Stimulated activated CD4-positive, alpha-beta T cell treated with anti-CD3 and anti-CD28 coated beads, Interleukin-15, amount 100 ng/mL, for 48 hours (primary cell): ENCODE measurements at places on chromosomes 16 and 17.

DNA sequence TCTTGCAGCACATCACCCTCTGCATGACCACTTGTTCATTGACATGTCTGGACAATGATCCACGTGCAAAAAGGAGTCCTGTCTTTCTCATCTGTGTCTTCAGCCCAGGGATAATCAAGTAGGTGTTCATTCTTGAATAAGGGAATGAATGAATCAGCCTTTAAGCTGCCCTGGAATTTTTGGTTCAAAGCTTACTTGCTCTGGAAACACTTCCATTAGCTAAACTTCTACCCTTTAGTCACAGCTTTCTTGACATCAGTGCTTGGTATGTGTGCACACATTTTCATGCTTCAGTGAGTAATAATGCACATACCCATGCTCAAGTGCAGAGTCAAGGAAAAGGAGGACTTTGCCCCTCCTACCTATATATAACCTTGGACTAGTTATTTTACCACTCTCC, 103.0 kb upstream of the CDH13 start:
- no peak for DNase-seq

GRCh38 chr16:23679986-23680336, 1.3 kb downstream of the PLK1 start:
- no peak for DNase-seq

- no peak for DNase-seq
Observed at GRCh38 chr17:7389924-7390910, 4.1 kb downstream of the PLSCR3 start.

DNA sequence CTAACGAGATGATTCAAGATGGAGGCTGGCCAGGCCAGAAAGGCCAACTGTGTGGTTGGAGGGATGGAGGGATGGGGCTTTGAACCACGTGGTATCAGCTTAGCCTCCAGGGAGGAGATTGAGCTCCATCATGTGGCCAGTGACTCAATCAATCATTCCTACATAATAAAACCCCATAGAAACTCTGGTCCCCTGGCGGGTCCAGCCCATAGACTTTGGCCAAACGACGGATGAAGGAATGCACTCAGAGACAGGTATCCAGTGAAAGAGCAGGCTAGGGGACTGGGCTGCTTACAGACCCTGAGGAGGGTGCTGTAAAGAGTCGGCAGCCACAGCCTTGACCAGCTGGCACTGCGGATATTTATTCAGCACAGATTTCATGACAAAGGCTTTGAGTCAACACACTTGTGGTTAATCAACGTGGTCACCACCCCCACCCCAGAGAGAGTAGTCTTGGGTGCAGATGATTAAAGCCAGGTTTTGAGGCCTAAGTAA, 308.7 kb upstream of the TNRC6C start:
- no peak for DNase-seq

DNA sequence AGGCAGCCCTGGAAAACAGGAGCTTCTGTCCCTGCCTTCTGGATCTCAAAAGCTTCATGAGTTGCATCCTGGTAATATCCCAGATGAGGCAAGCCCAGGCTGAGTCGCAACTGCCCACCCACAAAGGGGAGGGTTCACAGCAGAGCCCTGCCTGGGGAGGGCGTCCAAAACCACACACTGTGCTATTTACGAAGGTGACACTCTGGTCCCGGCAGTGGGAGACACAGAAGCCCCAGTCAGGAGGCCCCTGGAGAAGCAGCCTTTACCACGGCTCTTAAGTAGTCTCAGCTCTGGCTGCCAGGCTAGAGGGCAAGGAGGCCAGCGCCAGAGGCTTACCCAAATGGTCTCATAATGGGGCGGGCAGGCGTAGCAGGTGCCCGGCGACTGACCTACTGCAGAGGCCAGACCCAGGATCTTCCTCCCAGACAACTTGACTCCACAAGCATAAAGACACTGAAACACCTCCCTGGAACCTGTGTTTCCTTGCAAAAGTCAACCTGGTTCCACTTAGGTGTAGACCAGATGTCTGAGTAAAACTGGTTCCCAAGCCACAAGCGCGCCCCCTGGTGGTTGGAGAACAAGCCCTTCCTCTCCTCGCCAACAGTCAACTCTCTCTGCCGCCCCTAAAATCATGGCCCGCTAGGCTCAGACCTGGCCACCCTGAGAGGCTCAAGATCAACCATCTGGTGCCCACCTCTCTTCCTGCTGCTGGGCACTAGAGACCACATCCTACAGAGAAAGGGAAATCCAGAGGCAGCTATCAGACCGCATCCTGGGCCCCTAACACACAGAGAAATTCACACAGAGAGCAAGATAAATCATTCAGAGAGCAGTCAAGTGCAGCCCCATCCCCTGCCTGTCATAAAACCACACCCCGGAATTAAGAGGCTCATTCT, 5.2 kb downstream of the AXIN2 start:
- peak; percentile 80 for DNase-seq

DNA sequence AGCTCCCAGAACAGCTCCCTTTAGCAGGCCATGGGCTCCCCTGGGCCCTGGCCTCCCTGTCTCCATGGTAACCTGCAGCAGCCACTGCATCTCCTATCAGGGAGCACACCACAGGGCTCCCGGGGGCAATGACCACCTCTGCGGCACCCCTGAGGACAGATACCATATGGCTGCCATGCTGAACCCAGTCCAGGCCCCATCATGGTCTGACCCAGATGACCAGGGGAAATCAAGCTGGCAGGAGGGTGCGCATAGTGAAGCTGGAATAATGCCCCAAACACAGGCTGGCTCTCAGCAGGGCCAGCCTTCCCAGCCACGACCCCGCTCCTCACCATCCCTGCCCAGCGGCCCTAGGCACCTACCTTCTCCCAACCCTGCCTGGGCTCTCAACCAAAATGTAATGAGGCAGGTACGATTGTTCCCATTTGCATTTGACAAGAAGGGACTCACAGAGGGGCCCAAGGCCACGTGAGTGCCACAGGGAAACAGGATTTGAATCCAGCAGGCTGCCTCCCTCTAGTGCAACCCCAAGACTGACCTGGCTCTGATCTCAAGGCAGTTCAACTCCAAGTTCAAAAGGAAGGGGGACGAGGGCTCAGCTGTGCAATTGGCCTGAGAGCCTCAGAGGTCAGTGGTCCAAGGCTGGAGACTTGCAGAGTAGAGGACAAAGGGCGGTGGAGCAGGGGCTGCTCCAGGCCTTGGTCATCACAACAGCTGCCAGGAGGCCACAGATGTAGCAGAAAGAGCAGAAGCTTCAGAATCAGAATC, 2.4 kb downstream of the RUNDC3A start:
- DNase-seq = no peak

DNA sequence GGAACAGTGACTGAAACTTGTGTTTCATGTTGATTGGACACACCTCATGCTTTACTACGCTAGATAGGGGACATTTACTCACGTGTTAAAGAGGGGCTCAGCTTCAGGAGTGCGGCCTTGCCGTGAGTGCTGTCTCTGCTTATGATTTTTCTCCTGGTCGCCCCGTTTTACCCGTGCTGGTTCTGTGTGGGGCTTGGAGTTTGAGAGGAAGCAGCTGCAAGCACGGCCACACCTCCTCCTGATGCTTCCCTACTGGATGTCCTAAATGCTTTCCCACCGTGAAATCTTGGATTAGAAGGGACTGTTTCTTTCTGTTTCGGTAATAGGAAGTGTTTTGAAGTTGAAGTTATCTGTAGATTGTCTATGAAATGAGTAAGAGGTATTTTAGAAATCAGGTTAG, 54.0 kb upstream of the ZNF750 start:
- no peak for DNase-seq

DNA sequence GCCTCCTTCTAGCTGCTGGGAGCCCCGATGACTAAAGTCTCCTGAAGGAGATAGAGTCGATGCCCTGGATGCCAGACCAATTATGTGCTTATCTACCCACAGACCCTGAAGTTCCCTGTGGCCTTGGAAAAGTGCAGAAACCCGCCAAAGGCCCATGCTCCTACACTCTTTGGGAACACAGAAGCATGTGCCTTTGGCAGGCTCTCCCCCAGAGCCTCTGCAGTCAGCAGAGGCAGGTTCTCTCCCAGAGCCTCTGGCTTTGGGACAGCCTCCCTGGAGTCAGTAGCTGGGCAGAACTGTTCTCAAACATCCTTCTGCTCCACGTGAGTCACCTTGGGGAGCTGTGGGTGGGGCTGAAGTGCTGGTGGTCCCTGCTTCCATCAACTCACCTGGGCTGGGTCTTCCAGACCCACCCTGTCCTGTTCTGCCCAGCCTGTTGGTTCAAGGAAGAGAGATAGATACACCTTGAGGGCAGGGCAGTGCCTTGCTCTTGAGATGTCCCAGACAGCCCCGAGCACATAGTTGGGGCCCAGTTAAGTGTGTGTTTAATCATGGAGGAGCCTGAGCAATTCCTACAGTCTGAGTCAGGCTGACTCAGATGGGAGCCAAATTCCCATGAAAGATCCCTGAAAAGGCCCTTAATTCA, 3.2 kb upstream of the CDK5RAP3 start:
- DNase-seq = no peak

DNA sequence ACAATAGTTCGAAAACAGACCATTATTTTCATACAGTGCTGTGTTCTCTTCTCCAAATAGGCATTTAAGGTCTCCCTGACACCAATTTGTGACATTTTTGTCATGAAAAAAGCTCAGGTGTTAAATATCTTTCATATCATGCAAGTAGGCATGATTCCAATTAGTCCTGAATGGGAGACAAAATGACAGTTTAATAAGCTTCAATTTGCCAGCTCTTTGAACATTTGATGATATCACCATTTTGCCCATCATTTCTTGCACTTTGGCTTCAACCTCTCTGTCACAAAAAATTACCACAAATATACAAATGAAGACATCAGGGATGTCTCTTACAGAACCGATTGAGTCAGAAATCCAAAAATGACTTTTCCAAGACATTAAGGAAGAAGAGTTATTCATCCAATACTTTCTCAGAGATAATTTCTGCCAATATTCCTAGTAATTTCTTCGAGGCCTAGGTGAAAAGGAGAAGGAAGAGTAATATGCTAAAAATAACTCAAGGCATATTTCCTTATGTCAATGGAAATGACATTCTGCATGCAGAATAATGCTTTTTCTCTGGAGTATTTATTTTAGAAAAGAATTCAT, 298.1 kb downstream of the CEP112 start:
- DNase-seq = no peak

DNA sequence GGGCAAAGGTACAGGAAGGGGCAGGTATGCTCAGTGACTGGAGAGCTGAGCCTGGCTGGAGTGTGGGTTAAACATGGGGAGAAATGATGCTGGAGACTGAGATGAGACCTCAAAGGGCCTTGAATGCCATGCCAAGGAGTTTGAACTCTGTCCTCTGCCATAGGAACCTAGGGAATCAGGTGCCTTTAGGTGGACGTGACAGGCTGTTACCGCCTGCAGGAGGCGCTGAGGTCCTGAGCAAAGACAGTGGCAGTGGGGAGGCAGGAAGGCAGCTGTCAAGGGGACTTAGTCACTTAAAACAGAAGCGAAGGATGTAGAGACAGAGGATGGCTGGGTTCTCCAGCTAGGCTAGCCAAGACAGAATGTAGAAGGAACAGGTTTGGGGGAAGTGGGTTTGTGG, 9.1 kb downstream of the PSMB3 start:
- DNase-seq = no peak

GRCh38 chr16:58793366-58793765, 59.2 kb upstream of the GOT2 start:
- no peak for DNase-seq

DNA sequence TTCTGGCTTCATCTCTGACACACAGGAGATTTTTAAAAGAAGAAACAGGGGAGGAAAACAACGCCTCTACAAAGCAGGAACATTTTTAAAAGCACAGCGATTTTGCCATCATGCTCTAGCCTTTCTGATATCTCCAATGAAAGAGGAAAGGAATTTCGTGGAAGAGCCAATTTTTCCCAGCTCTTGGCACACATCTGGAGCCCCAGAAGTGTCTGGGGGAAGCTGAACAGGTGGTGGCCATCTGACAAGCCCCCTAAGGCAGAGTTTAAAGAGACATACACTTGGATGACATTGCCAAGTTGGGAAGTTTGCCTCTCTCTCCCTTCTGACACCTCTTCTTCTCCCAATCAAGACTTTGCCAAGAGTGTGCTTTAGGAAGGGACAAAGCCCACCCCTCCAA, 82.1 kb downstream of the CCT6B start:
- no peak for DNase-seq

DNA sequence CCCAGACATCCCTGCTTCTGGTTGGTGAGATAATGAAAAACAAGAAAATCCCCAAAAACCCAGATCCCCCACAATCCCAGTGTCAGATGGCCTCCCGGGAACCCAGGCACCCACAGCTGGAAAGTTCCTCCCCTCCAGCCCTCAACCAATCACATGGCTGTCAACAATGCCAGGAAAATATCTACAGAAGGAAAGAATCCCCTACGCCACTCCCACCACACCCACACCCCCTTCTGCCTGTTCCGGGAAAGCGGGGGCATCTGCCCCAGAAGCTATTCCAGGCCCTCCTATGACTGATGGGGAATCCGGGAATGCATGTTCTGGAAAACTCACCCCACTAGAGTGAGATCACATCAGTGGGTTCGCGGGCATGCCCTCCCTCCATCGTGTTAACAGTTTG, 1.8 kb downstream of the TMEM95 start:
- DNase-seq = no peak

GRCh38 chr17:38430316-38430715, 2.1 kb downstream of the ARHGAP23 start:
- no peak for DNase-seq

DNA sequence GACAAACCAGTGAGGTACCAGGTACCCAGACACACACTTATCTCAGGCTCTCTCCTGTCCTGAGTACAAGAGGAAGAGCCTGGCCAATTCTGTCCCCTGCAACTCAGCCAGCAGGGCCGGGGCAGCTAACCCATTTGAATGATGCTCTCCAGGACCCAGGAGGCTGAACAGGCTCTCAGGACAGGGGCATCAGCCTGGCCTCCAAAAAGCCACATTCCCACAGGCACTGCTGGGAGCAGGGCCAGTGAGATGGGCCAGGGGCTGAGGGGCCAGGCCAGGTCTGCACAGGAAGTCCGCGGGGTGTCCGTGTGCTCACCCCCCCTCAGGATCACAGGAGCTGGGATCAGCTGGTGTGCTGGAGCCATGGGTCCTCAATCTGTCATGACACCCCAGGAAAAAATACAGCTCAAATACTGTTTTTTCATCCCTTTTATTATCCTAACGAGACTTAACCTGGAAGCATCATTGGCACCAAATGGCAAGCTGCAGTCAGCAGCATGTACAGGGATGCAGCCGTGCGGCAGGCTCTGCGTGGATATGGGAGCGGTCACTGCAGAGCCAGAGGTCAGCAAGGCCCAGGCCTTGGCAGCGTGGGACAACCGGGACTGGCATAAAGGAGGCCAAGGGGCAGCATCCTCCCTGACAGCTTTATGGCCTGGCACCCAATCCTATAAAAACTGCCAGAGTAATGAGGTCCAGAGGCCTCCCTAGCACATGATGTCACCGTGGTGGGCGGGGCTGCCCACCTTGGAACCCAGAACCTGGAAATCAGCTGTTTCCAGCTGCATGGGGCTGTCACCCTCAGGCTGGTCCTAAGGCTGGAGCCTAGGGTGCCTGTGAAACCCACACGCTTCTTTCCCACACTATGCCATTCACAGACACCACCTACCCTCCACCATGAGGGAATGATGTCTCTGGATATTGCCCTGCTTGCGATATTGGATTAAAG, 276.7 kb downstream of the C16orf95 start:
- DNase-seq = no peak

- DNase-seq = no peak
Observed at GRCh38 chr17:76327696-76328095, 19.6 kb upstream of the QRICH2 start.

- no peak for DNase-seq
Observed at GRCh38 chr17:6596511-6596910, 40.2 kb upstream of the PITPNM3 start.
